Activated CD4-positive, alpha-beta T cell treated with anti-CD3 and anti-CD28 coated beads, Interleukin-2, amount 10 ng/mL, durations not matched to agents 24 days and 14 days (primary cell): ENCODE measurements at places on chromosomes 1 and 21. TPM values are rescaled to one million over a fixed set of nuclear protein-coding genes. Genes with fewer than 3 reads are reported as not detected.

- no peak for DNase-seq
Observed at GRCh38 chr21:36773117-36773516, 74.2 kb downstream of the SIM2 start.

Gene S100A3
- not detected in 2 replicates for total RNA-seq

Gene GRHL3
- not detected in 2 replicates for total RNA-seq

Gene NECTIN4
- 0.05 TPM in 1 of 2 replicates, not detected in the other for total RNA-seq

Gene KANK4
- total RNA-seq: not detected in 2 replicates

Gene TTLL10
- not detected in 2 replicates for total RNA-seq

DNA sequence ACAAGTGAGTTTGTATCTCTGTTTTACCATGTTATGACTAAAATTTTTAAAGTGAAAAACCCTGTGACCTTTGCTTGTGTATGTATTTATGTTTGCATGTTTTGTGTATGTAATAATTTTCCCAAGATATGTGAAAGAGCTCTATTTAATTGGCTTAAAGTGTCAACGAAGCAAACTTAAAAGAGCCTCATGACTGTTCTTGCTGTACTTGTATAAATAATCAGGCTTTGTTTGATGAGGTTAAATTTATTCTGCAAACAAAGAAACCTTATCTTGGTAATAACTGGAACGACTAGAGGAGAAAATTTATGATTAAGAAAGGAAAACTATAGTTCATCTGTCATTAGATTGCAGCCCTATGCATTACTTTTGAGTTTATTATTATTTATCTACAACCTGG is 6.6 kb downstream of the GBP7 start:
- DNase-seq: no peak

DNA sequence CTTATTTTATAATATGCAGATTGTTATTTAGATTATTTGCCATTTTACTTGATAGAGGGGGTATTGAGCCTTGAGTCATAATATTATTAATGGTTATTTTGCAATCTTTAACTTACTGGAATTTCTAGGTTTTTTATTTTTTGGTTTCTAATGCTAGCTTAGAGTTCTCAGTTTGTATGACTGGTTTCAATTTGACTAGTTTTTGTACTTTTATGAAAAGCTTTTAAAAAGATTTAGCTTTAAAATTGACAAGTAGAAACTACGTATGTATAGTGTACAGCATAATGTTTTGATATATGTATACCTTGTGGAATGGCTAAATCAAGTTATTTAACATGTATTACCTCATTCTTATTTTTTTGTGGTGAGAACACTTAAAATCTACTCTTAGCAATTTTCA is 41.5 kb downstream of the CEP350 start:
- DNase-seq: no peak

GRCh38 chr1:222785529-222785928 is 29.3 kb upstream of the DISP1 start:
- no peak for DNase-seq

DNA sequence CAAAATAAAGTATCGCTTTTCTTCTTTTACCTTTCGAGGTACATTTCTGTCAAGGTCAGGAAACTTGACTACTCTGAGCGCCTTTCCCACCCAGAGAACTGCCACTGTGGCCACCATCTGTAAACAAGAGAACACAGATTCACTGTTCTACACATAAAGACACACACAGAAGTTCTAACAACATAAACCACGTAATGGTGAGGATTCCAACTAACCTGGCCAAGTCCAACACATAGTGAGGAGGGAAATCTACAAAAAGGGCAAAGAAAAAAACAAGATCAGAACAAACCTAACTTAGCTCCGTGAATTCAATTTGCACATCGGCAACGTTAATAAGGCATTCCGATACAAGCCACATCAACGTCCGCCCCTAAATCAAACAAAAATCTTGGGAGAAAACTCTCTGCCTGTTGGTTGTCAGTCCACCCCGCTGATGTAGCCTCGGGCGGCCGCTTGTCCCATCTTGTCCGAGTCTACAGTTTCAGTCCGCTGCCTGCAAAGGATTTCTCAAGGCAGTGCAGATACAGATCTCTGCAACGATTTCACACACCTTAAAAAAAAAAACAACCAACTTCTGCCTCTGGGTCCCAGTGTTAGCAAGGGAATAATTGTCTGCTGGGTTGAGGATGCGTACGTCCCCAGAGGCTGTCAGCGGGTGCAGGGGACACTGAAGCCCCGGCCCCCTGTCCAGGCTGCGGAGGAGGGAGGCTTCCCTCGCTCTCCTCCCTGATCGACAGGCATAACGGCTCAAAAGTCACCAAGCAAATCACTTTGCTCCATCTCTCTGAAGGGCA is 1.0 kb downstream of the SLC35D1 start:
- DNase-seq: peak; percentile 65

GRCh38 chr1:43348343-43348808 is 10.4 kb upstream of the CDC20 start:
- DNase-seq: no peak

DNA sequence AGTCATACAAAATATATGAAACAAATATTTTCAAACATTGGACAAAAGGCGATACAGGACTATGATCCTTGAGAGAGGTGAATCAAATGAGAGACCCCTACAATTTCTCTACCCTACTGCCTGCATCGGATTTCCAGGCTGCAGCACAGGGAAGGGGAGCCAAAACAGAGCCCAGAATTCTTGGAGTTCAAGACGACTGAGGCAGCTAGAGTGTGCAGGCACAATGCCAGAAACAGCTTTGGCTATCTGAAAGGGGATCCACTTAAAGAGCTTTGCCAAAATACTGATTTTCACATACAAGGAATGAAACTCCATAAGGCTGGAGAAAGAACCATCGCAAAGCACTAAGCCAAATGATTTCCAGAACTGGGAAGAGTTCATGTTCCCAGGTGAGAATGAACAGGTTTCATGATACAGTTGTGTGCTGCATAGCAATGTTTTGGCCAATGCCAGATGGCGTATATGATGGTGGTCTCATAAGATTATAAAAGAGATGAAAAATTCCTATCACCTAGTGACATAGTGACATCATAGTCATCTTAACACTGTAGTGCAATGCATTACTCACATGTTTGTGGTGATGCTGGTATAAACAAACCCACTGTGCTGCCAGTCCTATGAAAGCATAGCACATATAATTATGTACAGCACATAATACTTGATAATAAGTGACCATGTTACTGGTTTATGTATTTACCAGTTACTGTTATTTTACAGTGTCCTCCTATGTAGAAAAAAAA is 77.5 kb downstream of the KCND3 start:
- no peak for DNase-seq

Gene TFF3
- not detected in 2 replicates for total RNA-seq

- DNase-seq: peak; percentile 99
Observed at GRCh38 chr1:1324524-1325287, at the start of the genes CPTP and INTS11. Gene CPTP (plus strand): TSS chr1:1324802. CDS start chr1:1326911, 2,109 bp downstream. Gene INTS11 (minus strand): TSS chr1:1324660. CDS start chr1:1324608, 52 bp downstream.

Gene TMPRSS15
- not detected in 2 replicates for total RNA-seq

- DNase-seq: no peak
Observed at GRCh38 chr1:160189649-160190625, at the start of gene CASQ1. Gene CASQ1 (plus strand): TSS chr1:160190575. CDS start chr1:160190752, 177 bp downstream.

Gene OR2L2
- 0.07 TPM in 2 replicates for total RNA-seq

Gene PRELP
- total RNA-seq: not detected in 2 replicates

GRCh38 chr1:239858057-239858456 is 233.6 kb upstream of the FMN2 start:
- DNase-seq: no peak

- no peak for DNase-seq
Observed at GRCh38 chr1:29396438-29397255, 160.3 kb downstream of the PTPRU start.

DNA sequence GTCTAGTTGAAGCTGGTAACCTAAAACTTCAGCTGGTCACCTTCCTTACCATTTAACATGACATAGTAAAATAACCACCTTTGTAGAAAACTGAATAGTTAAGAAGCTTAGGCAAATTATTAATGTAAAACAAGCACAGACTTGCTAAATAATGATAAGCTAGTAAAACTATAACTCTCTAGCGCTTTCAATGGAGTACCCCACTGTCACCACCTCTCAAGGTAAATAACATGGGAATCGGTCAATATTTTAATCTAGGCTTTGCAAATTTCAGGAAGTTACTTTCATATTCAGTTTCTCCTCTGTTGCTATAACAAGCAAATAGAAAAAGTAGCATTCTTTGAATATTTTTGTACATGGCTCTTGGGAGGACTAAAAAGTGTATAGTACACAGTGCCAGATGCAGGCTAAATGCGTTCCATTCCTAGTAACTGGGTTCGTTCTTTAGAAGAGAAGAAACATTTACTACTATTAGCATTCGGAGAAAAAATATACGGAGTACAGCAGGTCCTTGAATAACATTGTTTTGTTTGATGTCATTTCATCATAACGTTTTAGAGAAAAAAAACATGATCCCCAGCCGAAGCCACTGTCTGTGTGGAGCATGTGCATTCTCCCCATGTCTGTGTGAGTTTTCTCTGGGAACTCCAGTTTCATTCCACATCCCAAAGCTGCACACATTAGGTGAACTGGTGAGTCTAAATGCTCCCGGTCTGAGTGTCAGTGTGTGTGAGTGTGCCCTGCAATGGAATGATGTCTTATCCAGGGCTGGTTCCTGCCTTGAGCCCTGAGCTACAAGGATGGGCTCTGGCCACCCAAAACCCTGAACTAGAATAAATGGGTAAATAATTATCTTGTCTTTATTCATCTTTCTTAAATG is 52.5 kb downstream of the EPRS1 start:
- DNase-seq: no peak

Gene SV2A
- 18.0 and 18.9 TPM in 2 replicates for total RNA-seq

Gene PPIAL4G
- total RNA-seq: 0.09 and 0.17 TPM in 2 replicates

DNA sequence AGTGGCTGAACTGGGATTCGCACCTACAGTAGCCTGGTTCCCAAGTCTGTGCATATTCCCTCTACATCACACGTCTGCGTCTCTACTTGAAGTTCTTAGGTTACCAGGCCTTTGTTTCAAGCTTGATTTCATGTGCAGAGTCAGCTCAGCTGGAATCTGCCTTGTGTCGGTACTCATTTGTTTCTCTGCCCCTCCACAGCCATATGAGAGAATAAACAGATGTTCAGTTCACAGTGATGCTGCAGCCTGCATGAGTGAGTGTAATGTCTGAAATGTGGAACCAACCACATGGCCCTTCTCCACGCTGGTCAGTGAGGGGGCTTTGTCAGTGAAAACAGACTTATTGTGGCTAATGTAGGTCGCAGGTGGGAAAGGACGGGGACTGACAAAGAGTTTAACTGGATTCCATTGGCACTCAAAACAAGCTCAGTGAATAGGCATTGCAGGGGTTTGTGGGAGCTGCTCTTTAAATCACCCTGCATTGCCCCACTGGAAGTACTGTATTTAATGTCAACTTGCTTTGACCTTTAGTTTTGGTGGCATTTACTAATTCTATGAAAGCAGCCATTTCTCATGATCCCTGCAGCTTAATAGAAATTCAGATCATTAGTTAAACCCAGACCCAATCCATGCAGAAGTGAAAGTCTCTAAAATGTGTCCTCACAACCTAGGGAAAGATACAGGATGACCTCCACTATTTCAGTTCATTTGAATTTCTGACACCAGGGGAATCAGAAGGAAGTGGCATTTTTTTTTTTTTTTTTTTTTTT is 136.4 kb upstream of the FAM78B start:
- DNase-seq: no peak

GRCh38 chr1:31099293-31100032 is 33.9 kb upstream of the PUM1 start:
- no peak for DNase-seq

DNA sequence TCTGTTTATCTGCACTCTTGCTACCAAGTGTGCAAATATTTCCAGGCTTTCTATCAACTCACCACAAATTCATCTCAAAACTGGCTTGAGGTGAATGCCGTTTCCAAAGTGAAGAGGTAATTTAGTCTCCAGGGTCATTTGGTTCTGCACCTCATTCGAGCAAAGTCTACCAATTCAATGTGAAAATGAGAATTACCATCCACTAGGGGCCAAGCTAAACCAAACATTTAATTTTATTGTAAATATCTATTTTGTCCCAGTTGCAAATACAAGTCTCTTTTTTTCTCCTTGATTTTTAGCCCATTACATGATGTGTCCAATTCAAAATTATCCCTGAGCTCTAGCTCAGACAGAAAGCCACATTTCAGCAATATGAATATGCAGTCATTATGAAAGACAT is 152.3 kb upstream of the PTBP2 start:
- no peak for DNase-seq

Gene TAS1R3
- 0.28 and 0.38 TPM in 2 replicates for total RNA-seq

Gene TMCO4
- 12.1 and 12.6 TPM in 2 replicates for total RNA-seq

DNA sequence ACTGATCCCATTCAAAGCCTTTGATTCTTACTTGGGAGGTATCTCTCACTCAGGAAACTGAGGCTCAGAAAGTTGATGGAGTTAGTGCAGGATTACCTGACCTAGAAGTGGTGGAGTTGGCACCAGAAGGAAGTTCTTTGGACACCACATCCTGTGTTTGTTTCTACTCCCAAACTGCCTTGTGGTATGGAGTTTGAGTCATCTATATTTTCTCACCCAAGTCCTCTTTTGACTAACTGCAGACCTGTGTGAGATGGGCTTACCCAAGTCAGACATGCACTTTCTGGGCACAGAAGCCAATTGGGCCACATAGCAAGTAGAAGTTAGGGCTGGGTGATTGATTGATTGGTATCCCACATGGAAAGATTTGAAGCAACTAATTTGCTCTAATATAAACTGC is 36.1 kb downstream of the FGGY start:
- DNase-seq: peak; percentile 76

DNA sequence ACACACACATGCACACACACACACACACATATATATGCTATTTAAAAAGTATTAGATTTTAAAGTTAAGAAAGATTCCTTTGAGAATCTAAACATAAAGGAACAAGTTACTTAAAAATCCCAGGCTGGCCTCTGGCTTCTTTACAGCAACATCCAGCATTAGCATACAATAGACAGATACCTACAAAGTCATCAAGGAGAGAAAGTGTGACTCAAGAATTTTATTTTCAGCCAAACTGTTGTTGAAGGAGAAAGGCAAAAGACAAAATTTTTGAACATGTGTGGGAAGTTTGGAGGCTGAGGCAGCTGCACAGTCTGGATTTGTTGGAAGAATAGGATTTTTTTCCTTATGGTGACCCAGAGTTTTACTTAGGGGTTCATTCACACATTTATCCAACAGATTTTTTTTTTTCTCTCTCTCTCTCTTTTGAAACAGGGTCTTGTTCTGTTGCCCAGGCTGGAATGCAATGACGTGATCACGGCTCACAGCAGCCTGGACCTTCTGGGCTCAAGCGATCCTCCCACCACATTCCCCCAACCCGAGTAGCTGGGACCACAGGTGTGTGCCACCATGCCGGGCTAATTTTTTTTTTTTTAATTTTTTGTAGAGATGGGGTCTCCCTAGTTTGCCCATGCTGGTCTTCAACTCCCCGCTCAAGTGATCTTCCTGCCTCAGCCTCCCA is 24.0 kb upstream of the SPOCD1 start:
- no peak for DNase-seq

- DNase-seq: no peak
Observed at GRCh38 chr1:17568014-17568900, 28.8 kb downstream of the ARHGEF10L start.

GRCh38 chr1:1155258-1155657 is 18.4 kb upstream of the TTLL10 start:
- DNase-seq: no peak

- no peak for DNase-seq
Observed at GRCh38 chr1:109514846-109515245, 5.3 kb upstream of the AMIGO1 start.
